ENCODE measurements at places on chromosomes 2 and 18.

DNA sequence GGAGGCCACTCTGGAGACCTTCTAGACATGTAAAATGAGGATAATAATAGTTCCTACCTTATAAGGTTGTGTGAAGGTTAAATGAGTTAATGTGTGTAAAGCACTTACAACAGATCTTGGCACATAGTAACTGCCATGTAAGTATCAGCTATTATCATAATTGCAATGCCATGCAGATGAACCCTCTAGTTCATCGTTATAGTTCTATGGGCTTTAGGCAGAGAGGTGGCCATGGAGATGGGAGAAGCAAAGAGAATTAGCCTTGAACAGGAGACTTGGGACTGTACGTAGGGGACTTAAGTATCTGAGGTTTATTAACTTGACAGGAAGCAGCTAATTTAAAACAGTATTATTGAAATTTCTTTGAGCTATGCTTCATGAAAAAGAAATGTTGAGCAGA lies 151.8 kb downstream of the PIK3C3 start:
- no peak for DNase-seq

DNA sequence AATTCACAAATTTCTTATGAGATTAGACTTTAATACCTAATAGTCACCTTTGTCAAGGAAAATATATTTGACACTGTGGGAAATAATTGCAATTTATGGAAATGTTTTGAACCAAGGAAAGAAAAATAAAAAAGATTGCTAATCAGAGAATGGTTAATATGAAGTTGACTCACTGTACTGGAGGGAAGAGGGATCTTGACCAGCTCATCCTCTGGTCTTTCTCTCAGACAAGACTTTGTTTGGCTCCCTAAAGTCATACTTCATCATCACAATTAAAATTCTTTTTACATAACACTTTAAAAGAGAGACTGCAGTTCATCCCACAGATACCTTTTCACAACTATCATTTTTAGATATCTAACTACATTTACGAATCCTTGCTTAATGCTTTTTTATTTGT lies 538.5 kb upstream of the ZEB2 start:
- no peak for DNase-seq

DNA sequence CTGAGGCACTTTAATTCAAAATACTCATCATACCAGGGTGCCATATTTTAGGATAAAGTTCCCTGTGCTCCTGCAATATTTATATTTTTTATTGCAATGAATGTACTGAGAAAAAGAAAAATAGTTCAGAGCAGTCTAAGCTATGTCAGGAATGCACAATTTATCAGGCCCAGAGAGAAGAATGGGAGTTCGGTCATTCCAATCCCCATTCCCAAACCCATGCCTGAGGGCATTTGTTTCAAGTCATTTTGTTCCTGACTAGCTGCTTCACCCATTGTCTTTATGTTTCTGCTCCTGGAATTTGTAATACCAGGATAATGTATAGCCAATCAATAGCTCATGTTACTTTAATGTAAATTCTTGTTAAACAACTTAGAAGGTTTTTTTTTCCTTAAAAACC lies 24.4 kb upstream of the FTCDNL1 start:
- no peak for DNase-seq

GRCh38 chr2:149884871-149885270 lies 297.3 kb upstream of the MMADHC start:
- DNase-seq, result no peak

DNA sequence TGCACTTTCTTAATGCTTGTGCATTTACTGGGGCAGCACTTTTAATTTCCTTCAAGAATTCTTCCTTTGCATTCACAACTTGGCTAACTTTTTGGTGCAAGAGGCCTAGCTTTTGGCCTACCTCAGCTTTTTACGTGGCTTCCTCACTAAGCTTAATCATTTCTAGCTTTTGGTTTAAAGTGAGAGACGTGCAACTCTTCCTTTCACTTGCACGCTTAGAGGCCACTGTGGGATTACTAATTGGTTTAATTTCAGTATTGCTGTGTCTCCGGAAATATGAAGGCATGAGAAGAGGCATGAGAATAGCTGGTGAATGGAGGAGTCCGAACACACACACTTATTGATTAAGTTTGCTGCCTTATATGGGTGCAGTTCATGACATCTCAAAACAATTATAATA lies 354.1 kb downstream of the DLGAP1 start:
- no peak for DNase-seq

DNA sequence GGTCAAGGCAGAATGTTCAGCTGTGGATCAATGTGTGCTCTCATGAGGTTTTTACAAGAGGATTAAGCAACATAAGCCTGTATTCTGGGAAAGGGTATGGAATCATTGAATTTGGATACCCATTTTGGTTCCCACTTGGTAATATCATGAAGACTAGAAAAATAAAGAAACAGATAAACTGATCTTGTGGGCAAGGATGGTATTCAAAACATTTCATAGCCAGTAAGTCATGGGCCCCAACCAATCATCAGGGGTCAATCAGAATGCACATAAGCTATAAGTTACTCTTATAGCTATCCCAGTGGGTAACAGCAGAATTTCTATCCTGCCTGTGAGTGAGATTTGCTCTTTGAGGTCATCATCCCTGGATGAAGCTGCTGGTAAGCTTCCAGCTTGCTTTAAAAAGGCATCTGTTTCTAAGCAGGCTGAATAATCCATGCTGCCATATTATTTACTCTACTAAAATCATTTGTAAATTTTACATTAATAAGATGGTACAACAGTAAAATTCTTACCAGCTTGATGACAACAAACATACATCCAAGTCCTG lies 291.2 kb downstream of the RAD51AP2 start:
- no peak for DNase-seq

- DNase-seq, result no peak
Observed at GRCh38 chr2:164764996-164765395, 76.6 kb downstream of the COBLL1 start.

DNA sequence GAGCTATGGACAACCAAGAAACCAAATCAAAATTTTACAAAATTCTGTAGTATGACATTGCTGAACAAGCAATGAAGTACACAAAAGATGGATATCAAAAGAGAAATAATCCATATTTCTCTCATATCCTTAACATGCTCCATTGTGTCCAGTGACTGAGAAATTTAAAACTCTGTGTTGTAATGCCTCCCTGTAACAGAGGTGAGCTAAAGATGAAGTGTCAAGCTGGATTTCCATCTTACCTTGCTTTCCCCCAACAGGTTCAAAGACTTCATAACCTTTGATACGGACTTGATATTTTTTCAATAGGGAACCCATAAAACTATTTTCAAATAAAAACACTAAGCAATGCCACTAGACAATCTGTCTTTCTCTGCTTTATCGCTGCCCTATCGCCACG lies 95.7 kb upstream of the SERTAD2 start:
- DNase-seq, result no peak

DNA sequence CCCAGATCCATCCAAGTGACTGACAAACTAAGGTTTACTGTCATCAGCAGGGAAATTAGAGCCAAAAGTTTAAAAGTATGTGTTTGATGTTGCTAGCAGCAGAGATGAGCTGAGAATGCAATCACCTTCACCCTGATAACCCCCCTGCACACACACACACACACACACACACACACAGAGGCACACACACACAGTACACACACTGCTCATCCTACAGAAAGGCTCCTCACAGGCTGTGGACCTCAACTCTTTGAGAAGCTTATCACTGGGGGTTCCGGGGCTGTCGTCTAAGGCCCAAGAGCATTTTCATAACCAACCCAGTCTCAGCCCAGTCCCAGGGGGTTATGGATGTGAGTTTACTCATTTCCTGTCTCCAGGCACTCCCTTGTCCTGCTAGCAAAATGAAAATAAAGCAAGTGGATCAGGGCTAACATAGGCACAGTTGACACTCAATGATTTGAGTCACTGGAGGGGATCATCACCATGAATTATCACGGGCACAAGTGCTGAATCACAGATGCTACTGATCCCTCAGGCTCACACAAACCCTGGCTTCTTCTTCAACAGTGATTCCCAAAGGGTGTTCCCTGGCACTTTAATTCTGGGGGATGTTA lies 76.6 kb downstream of the ALK start:
- no peak for DNase-seq
